ENCODE measurements at places on chromosomes 11 and 22.

GRCh38 chr22:35564975-35565867, 24.6 kb downstream of the RASD2 start:
- DNase-seq: no peak

GRCh38 chr22:41563051-41563711, 2.4 kb downstream of the CSDC2 start:
- no peak for DNase-seq

DNA sequence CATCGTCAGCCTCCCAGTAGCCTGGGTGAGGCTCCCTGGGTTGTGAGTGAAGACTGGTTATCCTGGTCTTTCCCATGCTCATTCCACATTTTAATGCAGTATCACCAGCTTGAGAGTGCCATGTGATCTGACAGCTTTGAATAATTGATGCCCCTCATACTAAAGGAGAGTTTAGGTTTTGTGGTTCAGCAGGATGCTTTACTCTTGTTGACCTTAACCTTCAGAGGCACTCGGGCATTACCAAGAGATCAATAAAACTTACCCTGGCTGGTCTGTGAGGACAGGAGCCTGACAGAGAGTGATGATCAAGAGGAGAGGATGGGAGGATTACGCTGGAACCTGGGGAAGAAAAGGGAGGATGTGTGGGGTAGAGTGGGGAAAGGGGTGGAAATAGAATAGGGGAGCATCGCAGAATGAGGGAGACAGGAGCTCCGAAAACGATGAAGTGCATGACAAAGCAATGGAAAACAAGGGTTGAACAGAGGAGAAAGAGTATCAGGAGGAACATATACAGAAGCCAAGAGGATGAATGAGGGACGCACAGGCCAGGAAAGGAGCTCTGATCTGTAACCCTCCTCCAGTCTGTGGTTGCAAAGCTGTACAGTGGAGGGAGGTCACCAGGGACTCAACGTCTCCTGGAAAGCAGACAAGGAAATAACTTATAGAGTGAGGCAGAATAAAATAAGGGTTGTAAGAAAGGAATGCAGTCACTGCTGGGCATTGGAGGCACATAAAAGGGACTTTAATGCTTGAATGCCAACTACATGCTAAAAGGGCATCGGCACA, 594.5 kb downstream of the NTM start:
- no peak for DNase-seq

GRCh38 chr11:19756675-19757475, 44.2 kb downstream of the NAV2 start:
- DNase-seq: no peak

GRCh38 chr22:44423556-44424358, 74.3 kb downstream of the RTL6 start:
- DNase-seq: no peak

Measured in stimulated activated CD8-positive, alpha-beta memory T cell treated with anti-CD3 and anti-CD28 coated beads, Interleukin-15, amount 100 ng/mL, for 4 hours (primary cell).